ENCODE measurements at places on chromosomes 3 and 15. TPM values are rescaled to one million over a fixed set of nuclear protein-coding genes. Genes with fewer than 3 reads are reported as not detected.

The CALML4 gene
- 3.8 TPM for total RNA-seq

The DZIP1L gene
- total RNA-seq = 0.34 TPM

The ANXA2 gene
- 2,729 TPM for total RNA-seq

The LCTL gene
- not detected for total RNA-seq

The CHRM5 gene
- total RNA-seq = not detected

The PIERCE2 gene
- 1.4 TPM for total RNA-seq

The NMNAT3 gene
- total RNA-seq = 6.8 TPM

The ANKRD34C gene
- not detected for total RNA-seq

The WDR49 gene
- 0.34 TPM for total RNA-seq

The HTR3E gene
- total RNA-seq = not detected

The IL20RB gene
- total RNA-seq = 183 TPM

The SPINT1 gene
- total RNA-seq = 485 TPM

The ABI3BP gene
- total RNA-seq = 3.1 TPM

The TEX9 gene
- 2.4 TPM for total RNA-seq

The CMTM8 gene
- total RNA-seq = 1.4 TPM

The LOXL1 gene
- 8.2 TPM for total RNA-seq

The TRH gene
- not detected for total RNA-seq

The CCR9 gene
- total RNA-seq = not detected

The TMF1 gene
- 49.7 TPM for total RNA-seq

The DHX30 gene
- 76.4 TPM for total RNA-seq

The PPP1R2 gene
- total RNA-seq = 93.6 TPM
